Upper lobe of right lung (tissue), 1 donor: ENCODE measurements at places on chromosomes 7 and 10. TPM values are rescaled to one million over a fixed set of nuclear protein-coding genes. Genes with fewer than 3 reads are reported as not detected.

C10orf67 gene
- total RNA-seq = 1.6 TPM

TMEM236 gene
- total RNA-seq = 5.0 TPM

MLXIPL gene
- 11.1 TPM for total RNA-seq

ZNF680 gene
- 17.3 TPM for total RNA-seq

CFAP69 gene
- 3.0 TPM for total RNA-seq

MMD2 gene
- not detected for total RNA-seq

- H3K27me3 ChIP-seq = no peaks in the 10 kb centered on the region
- H3K4me1 ChIP-seq = no peaks in the 10 kb centered on the region
- no peaks in the 10 kb centered on the region for H3K36me3 ChIP-seq
- H3K4me3 ChIP-seq = no peak overlapping the region
These were observed 52.7 kb downstream of the CNNM2 start for GRCh38 chr10:102970562-102971340.

DNA sequence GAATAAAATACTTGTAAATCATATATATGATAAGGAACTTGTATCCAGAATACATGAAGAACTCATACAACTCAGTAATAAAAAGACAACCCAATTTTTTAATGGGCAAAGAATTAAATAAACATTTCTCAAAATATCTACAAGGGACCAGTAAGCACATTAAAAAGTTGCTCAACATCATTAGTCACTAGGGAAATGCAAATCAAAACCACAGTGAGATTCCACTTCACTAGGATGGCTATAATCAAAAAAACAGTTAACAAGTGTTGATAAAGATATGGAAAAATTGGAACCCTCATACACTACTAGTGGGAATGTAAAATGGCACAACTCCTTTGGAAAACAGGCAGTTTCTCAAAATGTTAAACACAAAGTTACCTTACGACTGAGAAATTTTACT is 40.3 kb upstream of the YAE1 start:
- no peaks in the 10 kb centered on the region for H3K36me3 ChIP-seq
- no peaks in the 10 kb centered on the region for H3K27me3 ChIP-seq
- no peak overlapping the region for H3K27ac ChIP-seq
- no peak for DNase-seq
- H3K4me1 ChIP-seq = no peaks in the 10 kb centered on the region

DNA sequence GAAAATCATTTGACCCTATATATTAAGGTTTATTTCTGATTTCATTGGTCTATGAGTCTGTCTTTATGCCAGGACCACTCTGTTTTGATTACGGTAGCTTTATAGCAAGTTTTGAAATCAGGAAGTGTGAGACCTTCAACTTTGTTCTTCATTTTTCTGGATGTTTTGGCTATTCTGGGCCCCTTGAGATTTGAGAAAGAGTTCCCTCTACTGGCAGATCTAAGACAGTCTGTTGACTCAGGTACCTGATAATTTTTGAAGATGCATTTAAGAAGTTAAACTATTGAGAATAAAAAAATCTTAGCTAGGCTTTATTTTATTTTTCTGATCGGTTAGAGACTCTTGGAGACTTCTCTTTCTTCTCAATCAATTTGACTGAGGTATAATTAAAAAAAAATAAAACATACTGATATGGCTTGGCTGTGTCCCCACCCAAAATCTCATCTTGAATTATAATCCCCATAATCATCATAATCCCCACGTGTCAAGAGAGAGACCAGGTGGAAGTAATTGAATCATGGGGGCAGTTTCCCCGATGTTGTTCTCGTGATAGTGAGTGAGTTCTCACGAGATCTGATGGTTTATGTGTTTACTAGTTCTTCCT is 209.2 kb downstream of the SNX10 start:
- no peak for DNase-seq
- H3K36me3 ChIP-seq = no peaks in the 10 kb centered on the region
- no peaks in the 10 kb centered on the region for H3K4me1 ChIP-seq
- no peak overlapping the region for H3K27ac ChIP-seq
- no peaks in the 10 kb centered on the region for H3K27me3 ChIP-seq
- no peak overlapping the region for H3K4me3 ChIP-seq

DNA sequence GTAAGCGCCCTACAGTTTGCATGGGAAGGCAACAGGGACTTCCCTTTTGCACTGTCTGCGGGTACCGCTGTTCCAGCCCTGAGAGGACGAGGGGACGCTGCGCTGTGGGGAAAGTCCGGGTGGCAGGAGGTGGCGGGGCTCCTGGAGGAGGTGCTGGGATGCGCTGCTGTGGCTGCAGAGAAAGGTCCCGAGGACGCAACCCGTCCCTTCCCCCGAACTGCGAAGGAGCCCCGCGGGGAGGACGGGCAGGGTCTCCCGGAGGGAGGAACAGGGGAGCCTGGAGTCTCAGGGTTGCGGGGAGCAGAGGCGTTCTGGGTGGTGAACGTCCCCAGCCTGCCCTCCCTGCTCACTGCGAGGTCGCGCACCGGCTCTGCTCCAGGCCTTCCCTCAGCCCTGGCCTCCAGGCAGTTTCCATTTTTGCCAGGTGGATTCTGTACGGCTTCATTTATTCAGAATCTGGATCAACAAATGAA is 91.6 kb downstream of the CXCL12 start:
- H3K27ac ChIP-seq = peak overlapping the region; percentile 90
- peak overlapping the region; percentile 24 for H3K4me3 ChIP-seq
- peaks cover 5% of the 10 kb centered on the region for H3K27me3 ChIP-seq
- peaks cover 14% of the 10 kb centered on the region for H3K4me1 ChIP-seq
- no peak for DNase-seq
